ENCODE measurements at places on chromosomes 3 and 15.

DNA sequence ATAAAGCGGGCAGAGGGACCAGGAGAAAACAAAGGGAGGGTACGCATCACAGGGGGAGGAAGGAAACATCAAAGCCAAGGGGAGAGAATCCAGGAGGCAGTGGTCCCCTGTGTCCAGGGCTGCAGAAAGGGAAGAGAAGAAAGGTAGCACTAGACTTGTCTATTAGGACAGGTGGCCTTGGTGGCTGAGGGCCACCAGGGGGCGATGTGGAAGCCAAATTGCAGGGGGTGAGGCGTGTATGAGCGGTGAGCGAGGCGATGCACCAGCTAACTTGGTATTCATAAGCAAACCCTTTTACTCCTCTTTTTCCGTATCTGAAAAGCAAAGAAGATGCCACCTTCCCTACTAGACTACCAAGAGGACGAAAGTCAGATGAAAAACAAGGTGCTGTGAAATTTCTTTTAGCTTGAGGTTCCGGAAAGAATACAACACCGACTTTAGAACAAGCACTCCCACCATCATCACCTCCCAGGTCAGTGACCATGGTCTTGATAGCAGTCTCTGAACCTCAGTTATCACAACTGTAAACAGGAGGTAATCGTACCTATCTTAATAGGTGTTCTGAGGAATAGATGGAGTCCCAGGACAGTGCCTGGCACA is 654.4 kb upstream of the ADAMTS9 start:
- no peak for DNase-seq

DNA sequence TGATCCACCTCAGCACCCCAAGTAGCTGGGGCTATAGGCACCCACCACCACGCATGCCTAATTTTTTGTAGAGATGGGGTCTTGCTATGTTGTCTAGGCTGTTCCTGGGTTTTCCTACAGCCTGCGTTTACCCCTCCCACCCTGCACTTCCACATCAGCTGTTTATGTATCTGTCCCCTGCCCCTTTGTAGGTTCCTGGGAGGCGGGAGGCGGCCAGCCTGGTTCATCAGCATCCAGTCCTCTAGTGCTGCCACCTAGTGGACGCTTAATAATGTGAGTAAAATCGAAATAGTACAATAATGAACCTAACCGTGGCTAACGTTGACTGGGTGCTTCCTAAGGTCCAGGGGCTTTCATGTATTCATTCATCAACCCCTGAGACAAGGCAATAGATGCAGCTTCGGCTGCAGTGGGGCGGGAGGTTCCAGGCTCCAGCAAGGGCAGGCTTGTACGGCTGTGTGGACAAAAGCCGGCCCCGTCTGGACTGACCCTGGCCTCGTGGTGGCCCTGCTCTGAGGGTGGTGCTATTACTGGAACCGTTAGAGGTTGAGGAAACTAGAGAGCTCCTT is 1.2 kb upstream of the LCTL start:
- DNase-seq: peak; percentile 17

GRCh38 chr3:63877737-63878393 is 14.2 kb downstream of the ATXN7 start:
- DNase-seq: no peak

DNA sequence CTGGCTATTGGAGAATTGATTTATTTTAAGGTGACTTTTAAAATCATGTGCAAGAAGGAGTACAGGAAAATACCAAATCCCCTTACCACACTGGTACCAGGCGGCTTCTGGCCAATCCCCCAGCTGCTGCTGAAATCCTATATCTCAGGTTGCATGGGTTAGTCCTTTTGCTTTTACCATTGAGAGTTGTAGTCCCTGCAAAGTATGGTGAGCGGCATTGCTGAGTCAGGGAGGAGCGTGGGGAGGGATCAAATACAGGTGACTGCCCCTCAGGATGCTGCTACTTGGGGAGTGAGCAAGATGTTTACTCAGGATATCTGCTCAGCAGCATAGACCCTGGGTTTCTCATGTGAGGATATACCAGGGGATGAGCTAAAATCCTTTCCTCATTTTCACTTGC is 131.9 kb upstream of the STAC start:
- no peak for DNase-seq

Data from stimulated activated CD8-positive, alpha-beta memory T cell treated with anti-CD3 and anti-CD28 coated beads, Interleukin-2, amount 100 ng/mL, for 1 hour (primary cell).